Mesenchymal stem cell (in vitro differentiated cells and primary cell): ENCODE measurements at places on chromosomes 1 and 21.

GRCh38 chr1:153849487-153850185 is 73.1 kb downstream of the GATAD2B start:
- H3K27ac ChIP-seq = no peak overlapping the region
- no peaks in the 10 kb centered on the region for H3K27me3 ChIP-seq
- no peak for DNase-seq
- no peak overlapping the region for H3K4me3 ChIP-seq

DNA sequence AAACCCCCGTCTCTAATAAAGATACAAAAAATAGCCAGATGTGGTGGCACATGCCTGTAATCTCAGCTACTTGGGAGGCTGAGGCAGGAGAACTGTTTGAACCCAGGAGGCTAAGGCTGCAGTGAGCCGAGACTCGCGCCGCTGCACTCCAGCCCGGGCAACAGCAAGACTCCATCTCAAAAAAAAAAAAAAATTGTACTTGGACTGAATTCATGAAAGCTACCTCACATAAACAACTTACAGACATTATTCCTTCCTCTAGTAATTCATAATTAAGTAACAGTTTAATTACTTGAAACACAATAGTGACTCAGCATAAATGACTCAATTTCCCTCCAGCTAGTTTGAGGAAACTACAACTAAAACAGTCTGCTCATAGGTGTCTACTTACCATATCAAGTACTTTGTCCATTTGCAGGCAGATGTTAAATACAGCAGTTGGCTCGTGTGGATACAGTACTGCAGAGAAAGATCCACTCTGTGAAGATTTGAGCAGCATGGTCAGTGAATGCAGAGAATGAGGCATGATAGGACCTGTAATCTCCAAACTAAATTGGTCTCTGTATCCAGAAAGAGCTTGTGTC is 9.4 kb downstream of the DONSON start:
- no peak overlapping the region for H3K4me3 ChIP-seq
- H3K4me1 ChIP-seq = no peaks in the 10 kb centered on the region
- H3K27me3 ChIP-seq = no peaks in the 10 kb centered on the region
- peaks cover 74% of the 10 kb centered on the region for H3K36me3 ChIP-seq

- peaks cover 37% of the 10 kb centered on the region for H3K27me3 ChIP-seq
- no peak overlapping the region for H3K4me3 ChIP-seq
- H3K27ac ChIP-seq = no peak overlapping the region
- no peak for DNase-seq
- no peaks in the 10 kb centered on the region for H3K36me3 ChIP-seq
These were observed 19.3 kb downstream of the DMRTB1 start for GRCh38 chr1:53478502-53478818.

DNA sequence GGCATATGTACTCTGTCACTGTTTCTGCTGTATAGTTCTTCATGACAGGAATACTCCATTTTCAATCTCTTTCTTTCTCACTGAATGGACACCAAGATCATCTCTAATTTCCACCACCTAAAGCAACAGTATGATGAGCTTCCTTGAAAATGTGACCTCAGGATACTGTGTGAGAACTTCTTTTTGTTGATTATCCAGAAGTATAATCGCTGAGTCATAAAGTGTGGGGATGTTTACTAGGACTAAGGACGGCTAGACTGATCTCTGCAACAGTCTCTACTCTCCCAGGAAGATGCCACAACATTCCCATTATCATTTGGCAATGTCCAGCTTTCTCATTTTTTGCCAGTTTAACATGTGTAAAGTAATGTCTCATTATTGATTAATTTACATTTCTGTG is 70.3 kb downstream of the TNFSF18 start:
- no peaks in the 10 kb centered on the region for H3K27me3 ChIP-seq
- no peaks in the 10 kb centered on the region for H3K36me3 ChIP-seq
- peak overlapping the region; percentile 12 for H3K27ac ChIP-seq
- no peak overlapping the region for H3K4me3 ChIP-seq
- peak; percentile 87 for DNase-seq

- H3K27me3 ChIP-seq = no peaks in the 10 kb centered on the region
- DNase-seq = no peak
- no peak overlapping the region for H3K27ac ChIP-seq
- no peaks in the 10 kb centered on the region for H3K36me3 ChIP-seq
These were observed 125.3 kb upstream of the NGF start for GRCh38 chr1:115463347-115463746.

DNA sequence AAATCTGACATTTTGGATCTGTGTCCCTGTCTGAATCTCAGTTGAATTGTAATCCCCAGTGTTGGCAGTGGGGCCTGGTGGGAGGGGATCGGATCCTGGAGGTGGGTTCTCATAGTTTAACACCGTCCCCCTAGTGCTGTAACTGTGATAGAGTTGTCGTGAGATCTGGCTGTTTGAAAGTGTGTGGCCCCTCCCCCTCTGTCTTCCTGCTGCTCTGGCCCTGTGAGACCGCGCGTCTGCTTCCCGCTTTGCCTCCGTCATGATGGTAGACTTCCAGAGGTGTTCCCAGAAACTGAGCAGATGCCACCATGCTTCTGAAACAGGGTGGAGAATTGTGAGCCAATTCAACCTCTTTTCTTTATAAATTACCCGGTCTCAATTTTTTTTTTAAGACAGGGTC is 25.0 kb downstream of the AGPAT3 start:
- no peak overlapping the region for H3K4me3 ChIP-seq
- peaks cover under 1% of the 10 kb centered on the region for H3K4me1 ChIP-seq
- no peak overlapping the region for H3K27ac ChIP-seq
- H3K27me3 ChIP-seq = no peaks in the 10 kb centered on the region

- H3K27ac ChIP-seq = peak overlapping the region; percentile 63
- no peaks in the 10 kb centered on the region for H3K36me3 ChIP-seq
- peaks cover 1% of the 10 kb centered on the region for H3K4me1 ChIP-seq
- H3K4me3 ChIP-seq = no peak overlapping the region
- H3K27me3 ChIP-seq = no peaks in the 10 kb centered on the region
These were observed 3.6 kb upstream of the ZMYM4 start for GRCh38 chr1:35264871-35265270.

DNA sequence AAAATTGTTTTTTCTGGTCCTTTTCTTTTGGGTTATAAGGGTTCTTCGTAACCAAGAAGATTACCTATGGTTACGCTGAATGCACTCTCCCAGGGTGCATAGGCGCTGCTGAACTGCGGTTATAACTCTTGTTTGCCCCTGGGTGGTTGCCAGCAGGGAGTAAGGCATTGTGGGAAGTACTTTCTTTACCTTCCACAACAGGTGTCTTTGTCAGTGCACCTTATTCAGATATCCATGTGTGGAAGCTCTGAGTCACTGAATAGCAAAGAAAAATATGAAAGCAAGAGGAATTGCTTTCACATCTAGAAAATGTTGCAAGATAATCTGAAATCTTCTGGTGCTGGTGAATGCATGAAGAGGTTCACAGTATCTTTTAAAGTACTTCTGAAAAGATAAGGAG is 124.4 kb upstream of the CACYBP start:
- no peaks in the 10 kb centered on the region for H3K36me3 ChIP-seq
- DNase-seq = no peak
- H3K27me3 ChIP-seq = no peaks in the 10 kb centered on the region
- peaks cover 4% of the 10 kb centered on the region for H3K4me1 ChIP-seq

GRCh38 chr1:208641579-208642280 is 397.5 kb upstream of the PLXNA2 start:
- no peak for DNase-seq
- H3K4me3 ChIP-seq = no peak overlapping the region
- H3K36me3 ChIP-seq = no peaks in the 10 kb centered on the region
- no peak overlapping the region for H3K27ac ChIP-seq
- H3K4me1 ChIP-seq = no peaks in the 10 kb centered on the region

DNA sequence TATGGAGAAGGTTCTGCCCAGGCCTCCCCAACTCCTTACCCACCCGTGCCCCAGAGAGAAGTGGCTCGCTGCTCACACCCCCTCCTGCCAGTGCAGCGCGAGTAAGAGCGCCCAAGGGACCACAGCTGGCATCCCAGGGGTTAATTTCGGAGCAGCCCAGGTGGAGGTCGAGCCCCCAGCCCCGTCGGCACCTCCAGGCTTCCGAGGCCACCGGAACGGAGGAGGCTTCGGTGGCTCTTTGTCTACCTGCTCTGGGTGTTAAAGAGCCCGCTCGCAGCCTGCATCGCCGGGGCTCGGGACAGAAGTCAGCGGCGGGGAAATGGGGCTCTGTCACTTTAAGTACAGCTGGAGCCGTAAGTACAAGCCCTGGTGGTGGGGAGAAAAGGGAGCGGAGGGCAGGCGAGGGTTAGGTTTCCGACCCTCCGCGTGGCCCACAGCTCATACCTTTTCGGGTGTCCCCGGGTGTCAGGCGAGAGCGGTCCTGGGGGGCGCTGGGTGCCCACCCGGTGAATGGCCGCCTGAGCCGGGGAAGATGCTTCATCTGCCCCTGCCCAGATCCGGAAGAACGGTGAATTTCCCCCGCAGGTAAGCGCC is 89.4 kb upstream of the IPO9 start:
- peak; percentile 61 for DNase-seq
- peaks cover 40% of the 10 kb centered on the region for H3K4me1 ChIP-seq
- H3K4me3 ChIP-seq = peak overlapping the region; percentile 74
- no peaks in the 10 kb centered on the region for H3K27me3 ChIP-seq
- no peak overlapping the region for H3K27ac ChIP-seq

GRCh38 chr1:13228343-13228781 is 2.4 kb upstream of the PRAMEF18 start:
- no peak for DNase-seq
- no peaks in the 10 kb centered on the region for H3K36me3 ChIP-seq
- no peaks in the 10 kb centered on the region for H3K4me1 ChIP-seq
- H3K27me3 ChIP-seq = peaks cover 6% of the 10 kb centered on the region
- H3K4me3 ChIP-seq = no peak overlapping the region
- no peak overlapping the region for H3K27ac ChIP-seq

DNA sequence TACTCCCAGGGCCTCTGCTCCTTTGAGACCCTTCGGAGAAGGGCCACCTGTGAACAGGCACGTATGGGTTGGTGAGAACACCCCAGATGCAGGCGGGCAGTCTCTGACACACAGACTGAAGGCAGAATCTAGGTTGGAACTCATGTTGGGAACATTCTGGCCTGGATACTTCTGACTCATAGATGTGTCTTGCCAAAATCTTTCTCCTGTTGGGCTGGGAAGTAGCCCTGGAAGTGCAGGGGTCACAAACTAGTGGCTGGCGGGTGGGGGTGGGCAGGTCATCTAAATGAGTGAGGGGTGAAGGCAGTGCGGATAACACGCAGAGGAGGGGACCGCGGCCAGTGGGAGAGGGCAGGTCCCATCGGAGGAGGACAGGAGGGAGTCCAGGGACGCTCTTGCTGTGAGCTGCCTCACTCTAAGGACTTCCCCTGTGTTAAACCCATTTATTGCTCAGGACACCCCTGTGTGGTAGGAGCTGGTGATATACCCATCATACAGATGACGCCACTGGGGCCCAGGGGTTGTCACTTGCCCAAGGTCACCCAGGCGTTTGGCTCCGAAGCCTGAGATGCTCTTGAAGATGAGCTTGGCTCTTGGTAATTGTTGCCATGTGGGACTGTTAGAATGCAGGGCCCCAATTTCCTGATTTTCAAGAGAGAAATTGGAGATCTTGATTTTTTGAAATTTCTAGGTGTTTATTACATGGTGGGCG is 181.0 kb downstream of the PTPRU start:
- no peak for DNase-seq
- peaks cover 27% of the 10 kb centered on the region for H3K27me3 ChIP-seq
- no peak overlapping the region for H3K4me3 ChIP-seq
- H3K4me1 ChIP-seq = no peaks in the 10 kb centered on the region
